ENCODE measurements at places on chromosomes 13 and 19. TPM values are rescaled to one million over a fixed set of nuclear protein-coding genes. Genes with fewer than 3 reads are reported as not detected.

DNA sequence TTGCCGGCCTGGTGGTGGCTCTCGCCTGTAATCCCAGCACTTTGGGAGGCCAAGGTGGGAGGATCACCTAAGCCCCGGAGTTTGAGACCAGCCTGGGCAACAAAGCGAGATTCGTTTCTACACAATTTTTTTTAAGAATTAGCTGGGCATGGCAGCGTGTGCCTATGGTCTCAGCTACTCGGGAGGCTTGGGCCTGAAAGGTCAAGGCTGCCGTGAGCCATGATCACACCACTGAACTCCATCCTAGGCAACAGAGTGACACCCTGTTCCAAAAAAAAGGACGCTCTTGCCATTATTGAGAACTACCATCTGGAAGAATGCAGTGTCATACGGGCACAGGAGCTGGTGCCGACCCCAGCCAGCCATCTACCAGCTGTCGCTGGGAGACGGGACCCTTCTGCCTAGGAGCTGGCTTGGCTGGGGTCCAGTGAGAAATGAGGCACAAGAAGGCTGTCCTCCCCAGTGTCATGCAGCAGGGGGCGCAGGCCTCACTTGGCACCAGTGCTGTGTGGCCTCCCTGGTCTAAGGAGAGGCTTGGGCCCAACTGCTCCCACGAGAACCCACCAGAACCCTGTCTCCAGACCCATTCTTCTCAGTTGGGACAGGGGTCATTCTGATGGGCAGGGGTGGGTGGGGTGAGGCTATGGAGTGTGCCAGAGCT is 12.2 kb upstream of the RELB start:
- H3K27ac ChIP-seq, result no peak overlapping the region
- DNase-seq, result peak; percentile 92
- peaks cover 36% of the 10 kb centered on the region for H3K36me3 ChIP-seq
- no peaks in the 10 kb centered on the region for H3K4me1 ChIP-seq
- H3K4me3 ChIP-seq, result no peak overlapping the region

ACER1 gene
- total RNA-seq, result not detected

ALOX5AP gene
- not detected for total RNA-seq

KCNRG gene
- 1.1 TPM for total RNA-seq

DNA sequence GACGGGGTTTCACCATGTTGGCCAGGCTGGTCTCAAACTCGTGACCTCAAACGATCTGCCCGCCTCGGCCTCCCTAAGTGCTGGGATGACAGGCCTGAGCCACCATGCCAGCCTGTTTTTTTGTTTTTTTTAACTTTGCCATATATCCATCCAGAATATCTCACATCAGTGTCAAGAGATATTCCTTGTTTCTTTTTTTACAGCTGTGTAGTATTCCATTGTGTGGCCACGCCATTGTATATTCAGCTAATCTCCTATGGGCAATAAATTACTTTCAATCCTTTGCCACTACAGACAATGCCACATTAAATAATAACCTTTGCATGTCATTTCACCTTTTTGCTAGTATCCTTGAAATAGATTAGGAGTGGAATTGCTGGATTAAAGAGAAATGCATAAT is 15.3 kb downstream of the KHSRP start:
- no peak overlapping the region for H3K4me3 ChIP-seq
- peaks cover 21% of the 10 kb centered on the region for H3K36me3 ChIP-seq
- no peaks in the 10 kb centered on the region for H3K27me3 ChIP-seq
- no peak for DNase-seq

LIN7B gene
- total RNA-seq, result 16.7 TPM

DNA sequence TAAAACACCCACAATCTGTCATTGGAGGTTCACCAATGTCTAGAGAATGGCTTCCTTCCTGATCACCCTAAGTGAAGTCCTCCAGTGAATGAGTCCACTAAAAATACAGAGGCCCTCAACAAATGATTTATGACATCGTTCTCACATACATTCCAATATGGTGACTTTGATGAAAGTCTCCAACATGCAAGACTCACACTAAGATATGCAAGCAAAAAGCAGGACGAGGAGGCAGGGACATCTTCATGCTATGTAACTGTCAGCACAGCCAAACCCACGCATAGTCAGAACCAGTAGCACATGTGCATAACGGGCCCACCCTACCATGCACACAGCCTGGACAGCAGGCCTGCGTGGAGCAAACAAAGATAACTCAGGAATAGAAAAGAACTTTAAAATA is 16.6 kb upstream of the LSM14A start:
- no peak for DNase-seq
- H3K27me3 ChIP-seq, result no peaks in the 10 kb centered on the region
- H3K4me1 ChIP-seq, result no peaks in the 10 kb centered on the region
- no peaks in the 10 kb centered on the region for H3K36me3 ChIP-seq
- H3K4me3 ChIP-seq, result no peak overlapping the region
- no peak overlapping the region for H3K27ac ChIP-seq

ZNF587 gene
- 98.1 TPM for total RNA-seq

- peak; percentile 100 for DNase-seq
- H3K27ac ChIP-seq, result peak overlapping the region; percentile 70
- no peaks in the 10 kb centered on the region for H3K36me3 ChIP-seq
- H3K4me3 ChIP-seq, result peak overlapping the region; percentile 84
- no peaks in the 10 kb centered on the region for H3K27me3 ChIP-seq
These were observed 23.1 kb upstream of the ZNF846 start for GRCh38 chr19:9791552-9792205.

- no peaks in the 10 kb centered on the region for H3K4me1 ChIP-seq
- H3K27ac ChIP-seq, result no peak overlapping the region
- no peak for DNase-seq
- H3K27me3 ChIP-seq, result no peaks in the 10 kb centered on the region
These were observed 24.9 kb upstream of the SIGLEC11 start for GRCh38 chr19:49985871-49986270.

GRCh38 chr13:23570099-23570920 is at the start of gene TNFRSF19:
Gene TNFRSF19, plus strand, starts transcription at chr13:23570412. Its CDS starts 19,772 bp downstream, at chr13:23590184.
- DNase-seq, result peak; percentile 63
- peaks cover 12% of the 10 kb centered on the region for H3K4me1 ChIP-seq
- peak within 1 kb of the TSS; percentile 29 for H3K4me3 ChIP-seq

- H3K4me3 ChIP-seq, result no peak overlapping the region
- no peak overlapping the region for H3K27ac ChIP-seq
- H3K36me3 ChIP-seq, result no peaks in the 10 kb centered on the region
- H3K27me3 ChIP-seq, result no peaks in the 10 kb centered on the region
- DNase-seq, result no peak
These were observed 550.8 kb upstream of the SLITRK1 start for GRCh38 chr13:84433024-84433423.

DNA sequence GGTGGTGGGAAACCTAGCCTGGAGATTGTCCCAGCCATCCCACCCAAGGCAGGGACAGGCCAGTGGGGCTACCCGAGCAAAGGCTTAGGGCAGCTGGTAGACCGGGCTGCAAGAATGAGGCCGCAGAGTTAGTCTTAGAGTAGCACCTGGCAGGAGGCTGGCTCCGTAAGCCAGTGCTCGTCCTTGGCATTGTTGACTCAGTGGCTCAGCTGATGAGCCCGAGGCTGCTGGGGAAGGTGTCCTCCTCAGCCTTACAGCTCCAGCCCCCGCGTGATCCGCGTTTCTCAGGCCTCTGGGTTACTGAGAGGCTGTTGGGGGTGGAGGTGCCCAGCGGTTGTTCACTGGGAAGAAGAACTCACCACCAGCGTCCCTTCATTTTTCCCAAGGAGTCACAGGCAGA is 24.7 kb downstream of the PPP1R37 start:
- no peak for DNase-seq
- peaks cover 5% of the 10 kb centered on the region for H3K4me1 ChIP-seq
- H3K27ac ChIP-seq, result no peak overlapping the region
- H3K36me3 ChIP-seq, result no peaks in the 10 kb centered on the region
- H3K4me3 ChIP-seq, result no peak overlapping the region
- no peaks in the 10 kb centered on the region for H3K27me3 ChIP-seq

DNA sequence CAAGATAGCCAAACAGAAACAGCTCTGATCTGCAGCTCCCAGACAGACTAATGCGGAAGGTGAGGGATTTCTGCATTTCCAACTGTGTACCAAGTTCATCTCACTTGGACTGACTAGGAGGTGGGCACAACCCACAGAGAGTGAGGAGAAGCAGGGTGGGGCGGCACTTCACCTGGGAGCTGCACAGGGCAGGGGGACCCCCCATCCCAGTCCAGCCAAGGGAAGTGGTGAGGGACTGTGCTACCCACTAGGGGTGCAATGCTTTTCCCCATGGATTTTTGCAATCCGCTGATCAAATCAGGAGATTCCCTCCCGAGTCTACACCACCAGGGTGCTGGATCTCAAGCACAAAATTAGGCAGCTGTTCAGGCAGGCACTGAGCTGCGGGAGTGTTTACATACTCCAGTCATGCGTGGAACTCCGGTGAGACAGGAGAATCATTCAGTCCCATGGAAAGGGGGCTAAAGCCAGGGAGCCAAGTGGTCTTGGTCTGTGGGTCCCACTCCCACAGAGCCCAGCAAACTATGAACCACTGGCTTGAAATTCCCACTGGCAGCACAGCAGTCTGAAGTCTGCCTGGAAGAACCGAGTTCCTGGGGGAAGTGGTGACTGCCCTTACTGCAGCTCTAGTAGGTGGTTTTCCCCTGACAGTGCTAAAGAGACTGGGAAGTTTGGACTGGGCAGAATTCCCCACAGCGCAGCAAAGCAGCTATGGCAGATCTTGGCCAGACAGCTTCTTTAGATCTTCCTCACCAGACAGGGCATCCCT is 85.1 kb upstream of the UFM1 start:
- no peak overlapping the region for H3K27ac ChIP-seq
- peaks cover 3% of the 10 kb centered on the region for H3K4me1 ChIP-seq
- H3K27me3 ChIP-seq, result no peaks in the 10 kb centered on the region
- no peaks in the 10 kb centered on the region for H3K36me3 ChIP-seq
- peak; percentile 40 for DNase-seq

ZNF284 gene
- 2.1 TPM for total RNA-seq

DNA sequence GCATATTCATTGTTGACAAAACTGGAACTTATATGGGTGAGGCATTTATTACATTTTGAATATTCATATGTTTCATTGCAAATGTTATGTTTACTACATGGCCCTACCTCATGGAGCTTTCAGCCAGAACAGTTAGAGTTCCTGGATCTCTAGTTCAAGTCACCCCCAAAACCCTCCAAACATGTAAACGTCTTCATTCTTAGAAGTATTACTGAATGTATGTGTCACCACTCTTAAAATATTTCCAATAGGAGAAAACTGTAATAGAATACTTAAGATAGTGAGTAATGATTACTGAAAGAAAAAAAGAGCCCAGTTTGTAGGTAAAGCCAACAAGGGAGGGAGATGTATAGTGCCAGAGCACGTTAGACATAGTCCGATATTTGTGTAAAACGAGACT is 23.5 kb downstream of the URI1 start:
- no peak overlapping the region for H3K4me3 ChIP-seq
- no peak for DNase-seq
- H3K27ac ChIP-seq, result no peak overlapping the region
- no peaks in the 10 kb centered on the region for H3K36me3 ChIP-seq
- H3K4me1 ChIP-seq, result no peaks in the 10 kb centered on the region
- no peaks in the 10 kb centered on the region for H3K27me3 ChIP-seq

NCR1 gene
- total RNA-seq, result 24.2 TPM

ZSCAN1 gene
- total RNA-seq, result 0.84 TPM

DNA sequence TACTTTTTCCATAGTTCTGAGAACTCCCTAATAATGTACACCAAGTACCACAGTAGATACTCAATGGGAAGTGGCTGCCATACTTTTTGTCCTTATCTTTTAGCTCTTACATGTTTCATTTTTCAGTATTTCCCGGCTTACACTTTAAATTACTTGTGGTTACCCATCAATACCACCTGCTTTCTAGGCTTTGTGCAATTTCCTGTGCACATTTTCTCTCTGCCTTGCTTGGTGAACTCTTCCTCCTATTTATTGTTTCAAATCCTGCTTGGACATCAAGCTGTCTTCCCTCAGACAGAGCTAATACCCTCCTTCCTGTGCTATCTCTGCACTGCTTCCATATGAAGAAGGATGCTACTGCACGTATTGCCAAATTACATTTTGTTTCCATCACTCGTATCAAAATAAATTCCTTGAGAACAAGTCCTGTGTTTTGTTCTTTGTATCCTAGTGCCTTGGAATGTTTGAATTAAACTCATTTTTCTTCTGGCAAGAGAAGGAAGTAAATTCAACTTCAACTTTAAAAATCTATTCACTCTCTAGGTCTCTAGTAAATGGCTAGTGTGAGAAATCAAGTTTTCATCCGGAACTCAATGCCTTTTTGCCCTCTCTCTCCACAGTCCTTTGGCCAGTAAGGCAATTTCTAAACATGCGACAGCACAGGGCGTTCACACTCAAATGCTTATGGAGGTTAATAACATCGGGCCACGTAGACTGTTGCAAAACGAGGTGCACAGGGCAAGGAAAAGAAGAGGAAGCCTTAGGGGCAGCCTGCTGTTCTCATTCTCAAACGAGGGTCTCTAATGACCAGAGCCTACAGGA is 5.6 kb downstream of the ZAR1L start:
- H3K4me3 ChIP-seq, result no peak overlapping the region
- H3K36me3 ChIP-seq, result no peaks in the 10 kb centered on the region
- H3K27me3 ChIP-seq, result no peaks in the 10 kb centered on the region
- H3K27ac ChIP-seq, result no peak overlapping the region
- H3K4me1 ChIP-seq, result no peaks in the 10 kb centered on the region

GRCh38 chr19:38183251-38183897 is 40.6 kb downstream of the DPF1 start:
- peaks cover 4% of the 10 kb centered on the region for H3K36me3 ChIP-seq
- H3K27ac ChIP-seq, result no peak overlapping the region
- peak overlapping the region; percentile 73 for H3K4me3 ChIP-seq
- H3K27me3 ChIP-seq, result no peaks in the 10 kb centered on the region
- H3K4me1 ChIP-seq, result no peaks in the 10 kb centered on the region

DNA sequence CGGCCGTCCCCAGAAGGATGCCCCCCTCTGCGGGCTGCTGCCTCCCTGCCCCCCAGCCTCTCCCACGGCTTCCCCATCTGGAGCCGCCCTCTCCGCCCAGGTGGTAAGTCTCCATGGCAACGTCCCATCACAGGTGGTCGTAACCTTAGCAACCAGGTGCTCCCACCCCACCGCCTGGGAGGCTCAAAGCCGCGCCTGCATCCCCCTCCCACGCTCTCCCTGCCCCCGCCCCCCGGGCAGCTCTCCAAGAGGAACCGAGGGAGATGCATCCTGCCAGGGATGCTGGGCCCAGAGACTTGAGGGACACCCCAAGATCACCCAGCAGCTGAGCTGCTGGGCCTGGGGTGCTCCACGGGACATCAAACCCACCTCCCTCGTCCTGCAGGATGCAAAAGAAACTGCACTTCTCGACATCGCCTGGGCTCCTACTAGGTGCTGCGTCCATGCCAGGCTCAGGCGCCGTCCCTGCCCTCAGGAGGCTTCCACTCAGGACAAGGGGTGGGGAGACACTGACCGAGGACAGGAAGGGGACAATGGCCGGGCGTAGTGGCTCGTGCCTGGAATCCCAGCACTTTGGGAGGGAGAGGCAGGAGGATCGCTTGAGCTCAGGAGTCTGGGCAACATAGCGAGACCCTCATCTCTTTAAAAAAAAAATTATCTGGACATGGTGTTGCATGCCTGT is 5.0 kb upstream of the LINGO3 start:
- no peaks in the 10 kb centered on the region for H3K4me1 ChIP-seq
- H3K27ac ChIP-seq, result no peak overlapping the region
